ENCODE measurements at places on chromosomes 12 and 14.

GRCh38 chr12:90026516-90026915 is 317.9 kb upstream of the ATP2B1 start:
- DNase-seq = no peak

GRCh38 chr14:105890474-105891220 is 364.3 kb downstream of the TMEM121 start:
- no peak for DNase-seq

DNA sequence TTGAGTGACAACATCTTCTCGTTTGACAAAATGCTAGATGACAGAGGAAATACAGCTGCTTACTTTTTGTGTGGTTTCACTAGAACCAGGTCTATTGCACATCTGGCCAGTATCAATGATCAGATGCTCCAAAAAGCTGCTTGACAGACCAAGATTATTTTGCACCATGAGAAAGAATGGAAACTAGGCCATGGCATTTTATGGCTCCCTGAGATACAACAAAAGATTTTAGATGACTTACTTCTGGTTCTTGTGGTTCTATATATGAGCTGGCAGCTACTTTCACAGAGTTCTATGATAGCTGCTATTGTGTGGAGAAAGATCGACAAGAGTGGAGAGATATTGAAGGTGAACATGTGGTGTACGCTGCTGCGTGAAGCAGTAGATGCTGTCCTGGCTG is 25.9 kb upstream of the PPFIBP1 start:
- no peak for DNase-seq

DNA sequence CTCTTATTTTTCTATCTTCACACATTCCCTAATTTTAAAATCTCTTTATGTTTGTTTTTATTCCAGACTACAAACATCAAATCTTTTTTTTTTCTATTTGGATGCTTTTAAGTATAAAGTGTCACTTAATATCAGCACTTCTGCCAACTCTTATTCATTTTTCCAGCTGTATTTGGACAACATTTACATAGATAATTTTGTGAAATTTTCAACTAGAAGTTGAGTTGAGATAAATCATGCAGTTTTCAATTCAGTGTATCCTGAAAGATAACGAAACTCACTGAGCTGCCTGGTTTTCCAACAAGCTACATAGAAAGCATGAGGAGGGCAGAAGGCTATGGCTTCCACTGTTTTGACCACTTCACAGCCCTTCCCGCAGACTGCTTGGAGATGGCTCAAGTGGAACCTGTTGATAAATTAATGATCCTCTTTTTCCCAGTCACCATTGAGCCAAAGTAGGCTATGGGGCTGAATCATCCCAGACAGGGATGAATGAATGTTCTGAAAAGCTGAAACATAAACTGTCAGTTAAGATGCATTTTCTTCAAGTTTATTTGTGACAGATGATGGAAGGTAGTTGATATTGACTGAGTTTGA is 213.9 kb downstream of the RAD51B start:
- DNase-seq = no peak

DNA sequence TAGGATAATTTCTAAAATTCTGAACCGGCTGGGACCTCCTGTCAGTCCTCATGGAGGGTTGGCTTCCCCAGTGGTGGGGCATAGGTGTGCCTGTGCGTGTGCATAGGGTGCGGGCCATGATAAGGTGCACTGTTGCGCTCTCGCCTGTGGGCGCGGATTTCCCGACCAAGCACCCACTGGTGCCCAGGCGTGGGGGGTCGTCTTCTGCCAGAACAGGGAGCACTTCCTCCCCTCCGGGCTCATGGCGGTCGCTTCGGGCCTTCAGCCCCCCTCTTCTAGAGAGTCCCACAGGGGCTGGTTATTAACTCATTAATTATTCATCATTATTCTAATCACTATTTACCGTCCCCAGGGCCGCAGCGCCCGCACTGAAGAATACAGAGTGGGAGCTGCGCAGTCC is 2.8 kb downstream of the C1QL4 start:
- no peak for DNase-seq

DNA sequence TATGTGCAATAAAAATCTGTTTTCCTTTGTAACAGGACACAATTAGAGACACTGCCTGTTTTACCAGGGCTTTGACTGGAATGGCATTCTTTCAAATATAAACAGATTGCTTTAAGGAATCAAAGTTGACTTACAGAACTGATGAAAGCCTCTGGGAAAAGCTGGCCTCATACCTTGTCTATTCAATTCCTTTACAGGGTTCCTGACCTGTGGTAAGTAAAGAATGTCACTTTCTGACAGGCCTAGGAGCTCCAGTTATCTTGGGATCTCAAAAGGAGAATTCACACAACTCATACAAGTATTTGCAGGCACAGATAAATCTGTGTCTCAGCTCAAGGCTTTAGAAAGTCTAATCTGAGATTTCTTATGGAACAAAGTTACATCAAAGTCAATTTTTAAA is 88.4 kb downstream of the BCAT1 start:
- DNase-seq = no peak

Data from Ammon's horn (tissue), 1 donor.